DMS79 (cell line): ENCODE measurements at places on chromosomes 2 and 18.

GRCh38 chr2:83899271-83899670 is 559.8 kb downstream of the SUCLG1 start:
- no peak for DNase-seq

DNA sequence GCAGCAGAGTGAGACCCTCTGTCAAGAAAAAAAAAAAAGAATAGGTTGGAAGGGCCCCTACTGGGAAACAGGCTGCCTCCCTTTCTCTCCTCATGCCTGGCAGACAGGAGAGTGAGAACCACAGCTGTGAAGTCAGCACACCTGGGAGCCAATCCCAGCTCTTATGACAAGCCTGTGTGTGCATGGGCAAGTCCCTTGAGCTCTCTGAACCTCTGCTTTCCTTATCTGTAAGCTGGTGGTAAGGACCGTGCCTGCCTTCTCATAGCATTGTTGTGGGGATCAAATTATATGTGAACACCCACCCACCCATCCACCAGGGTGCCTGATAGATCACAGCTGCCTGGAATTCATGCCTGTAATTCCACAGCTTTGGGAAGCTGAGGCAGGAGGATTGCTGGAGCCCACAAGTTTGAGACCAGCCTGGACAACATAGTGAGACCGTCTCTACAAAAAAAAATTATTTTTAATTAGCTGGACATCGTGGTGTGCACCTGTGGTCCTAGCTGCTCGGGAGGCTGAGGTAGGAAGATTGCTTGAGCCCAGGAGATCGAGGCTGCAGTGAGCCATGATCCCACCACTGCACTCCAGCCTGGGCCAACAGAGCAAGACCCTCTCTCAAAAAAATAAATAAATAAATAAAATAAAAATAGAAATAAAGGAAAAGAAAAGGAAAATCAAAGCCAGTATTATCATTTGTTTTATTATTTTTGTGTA is 66.9 kb upstream of the MCFD2 start:
- DNase-seq = no peak

DNA sequence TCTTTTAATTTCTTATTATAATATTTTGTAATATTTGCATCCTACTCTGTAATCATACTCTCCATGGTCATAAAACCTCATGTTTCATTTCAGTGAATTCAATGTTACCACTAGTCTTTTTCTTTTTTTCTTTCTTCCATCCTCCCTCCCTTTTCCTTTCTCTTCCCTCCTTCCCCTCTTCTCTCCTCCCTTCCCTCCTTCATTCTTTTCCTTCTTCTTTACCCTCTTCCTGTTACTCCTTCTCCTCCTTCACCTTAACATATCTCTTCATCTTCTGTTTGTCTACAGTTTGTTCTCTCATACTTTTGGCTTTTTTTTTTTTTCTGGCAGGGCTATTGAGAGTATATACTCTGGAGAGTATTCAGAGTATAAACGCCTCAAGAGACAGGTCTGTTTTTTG is 491.6 kb upstream of the ID2 start:
- DNase-seq = no peak

DNA sequence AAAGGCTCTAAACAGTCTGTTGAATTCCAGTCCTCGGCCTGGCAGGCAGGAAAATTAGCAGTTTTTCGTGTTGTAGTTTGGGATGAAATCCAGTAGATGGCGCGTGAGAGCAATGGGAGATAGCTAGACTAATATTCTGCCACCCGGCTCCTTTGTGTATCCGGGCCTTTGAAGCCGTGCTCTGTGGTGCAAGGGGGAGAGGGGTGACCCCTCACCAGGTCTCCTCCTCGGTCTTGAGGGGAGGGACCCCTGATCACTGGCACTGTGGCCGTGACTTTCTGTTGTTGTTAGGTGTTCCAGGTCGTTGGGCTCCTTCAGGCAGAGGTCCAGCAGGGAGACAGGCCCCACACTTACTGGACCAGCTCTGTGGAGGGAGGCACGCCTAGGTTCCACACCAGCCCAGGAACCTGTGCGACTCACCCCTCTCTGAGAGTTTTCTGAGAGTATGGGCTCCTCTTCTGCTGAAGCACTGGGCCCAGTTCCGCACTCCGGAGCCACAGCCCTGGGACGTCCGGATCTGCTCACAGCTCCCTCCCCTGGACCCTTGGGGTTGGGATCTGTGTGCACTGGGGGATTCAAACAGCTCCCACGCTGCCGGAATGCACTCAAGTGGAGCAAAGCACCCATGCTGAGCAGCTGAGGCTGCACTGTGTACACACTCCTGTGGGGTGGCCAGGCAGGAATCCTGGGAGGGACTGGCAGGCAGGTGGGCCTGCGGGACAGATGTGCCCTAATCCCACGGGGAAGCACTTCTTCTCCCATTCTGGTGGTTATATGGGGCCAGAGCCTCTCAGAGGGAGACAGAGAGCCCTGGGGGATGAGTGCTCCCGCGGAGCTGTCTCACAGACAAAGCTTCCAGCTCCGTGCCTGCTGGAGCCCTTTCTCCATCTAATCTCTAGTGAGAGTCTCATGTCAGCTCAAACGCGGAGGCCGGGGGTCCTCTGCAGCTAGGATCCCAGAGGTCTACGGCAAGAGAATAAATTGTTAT is 8.8 kb downstream of the GKN2 start:
- peak; percentile 52 for DNase-seq

DNA sequence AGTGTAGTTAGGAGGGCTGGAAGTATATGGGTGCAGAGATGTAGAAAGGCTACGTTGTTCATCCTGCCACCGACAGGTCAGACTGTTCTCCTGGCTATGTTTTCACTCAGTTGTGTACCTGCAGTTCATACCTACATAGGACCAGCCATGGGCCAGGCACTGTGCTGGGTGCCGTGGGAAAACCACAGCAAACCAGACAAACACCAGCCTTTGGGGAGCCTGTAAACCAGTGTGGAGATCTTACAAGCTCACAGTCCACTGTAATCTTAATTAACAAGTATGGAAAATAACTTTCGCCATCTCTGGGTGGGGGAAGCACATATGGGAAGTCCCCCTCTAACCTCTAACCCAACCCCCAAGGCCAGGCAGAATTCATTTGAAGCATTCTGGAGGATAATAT is 12.7 kb downstream of the NCK2 start:
- DNase-seq = no peak

DNA sequence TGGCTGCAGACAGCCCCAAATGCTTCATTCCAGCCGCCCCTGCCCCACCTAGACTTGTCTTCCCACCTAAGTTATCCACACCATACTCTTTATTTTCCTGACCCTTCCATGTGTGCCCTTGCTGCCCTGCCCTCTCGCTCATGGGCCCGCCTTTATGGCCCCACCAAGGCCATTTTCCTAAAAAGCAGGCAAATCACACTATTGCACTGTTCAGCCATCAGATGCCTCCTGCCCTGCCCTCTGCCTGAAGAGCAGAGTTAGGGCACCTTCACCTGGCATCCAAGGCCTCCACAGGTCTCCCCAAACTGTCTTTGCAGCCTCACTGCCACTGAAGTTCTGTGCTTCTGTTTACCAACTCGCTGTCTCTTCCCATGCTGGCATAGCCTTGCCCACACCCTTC is 496.7 kb downstream of the EIPR1 start:
- no peak for DNase-seq

DNA sequence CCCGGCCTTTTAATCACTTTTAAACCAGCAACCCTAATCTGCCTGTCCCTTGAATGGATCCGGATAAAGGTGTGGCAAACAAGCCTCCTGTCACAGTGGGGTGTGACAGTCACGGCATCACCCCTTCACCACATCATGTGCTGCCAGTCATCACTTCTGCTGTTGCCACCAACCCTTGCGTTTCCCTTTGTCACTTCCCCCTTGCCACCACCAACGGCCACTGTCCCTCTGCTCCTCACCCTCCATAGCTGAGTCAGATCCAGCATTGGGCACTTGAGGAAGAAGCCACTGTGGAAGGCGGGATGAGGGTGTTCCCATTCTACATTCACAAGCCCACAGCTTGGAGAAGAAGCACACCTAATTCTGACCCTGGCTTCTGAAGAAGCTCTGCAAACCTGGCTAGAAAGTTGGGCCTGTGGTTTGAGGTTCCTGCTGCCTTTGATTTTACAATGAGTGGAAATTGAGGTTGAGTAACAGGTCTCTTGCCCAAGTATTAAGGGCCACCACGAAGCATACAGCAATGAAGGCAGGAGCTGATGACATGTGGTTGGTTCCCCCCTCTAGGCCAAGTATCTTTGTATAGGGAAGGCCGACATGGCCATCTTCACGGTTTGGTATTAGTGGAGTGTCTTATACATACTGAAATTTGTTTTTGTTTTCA is 22.9 kb upstream of the DARS1 start:
- DNase-seq = no peak

DNA sequence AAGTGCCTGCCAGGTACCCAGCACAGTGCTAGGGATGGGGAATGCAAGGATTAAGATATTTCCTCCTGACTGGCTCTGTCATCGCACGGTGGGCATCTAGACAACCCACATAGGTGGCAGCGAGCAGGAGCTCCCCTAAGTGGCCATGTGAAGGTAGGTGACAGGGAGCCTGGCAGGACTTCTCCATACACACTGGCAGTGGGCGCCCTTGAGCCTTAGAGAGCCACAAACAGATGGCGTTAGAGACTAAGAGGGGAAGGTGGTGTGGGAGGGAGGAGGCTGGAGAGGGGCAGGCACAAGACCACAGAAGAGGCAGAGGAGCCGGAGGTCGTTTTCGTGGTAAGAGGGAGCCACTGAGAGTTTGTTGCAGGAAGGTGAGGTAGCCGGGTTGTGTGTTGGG is 15.2 kb downstream of the PRELID3A start:
- no peak for DNase-seq

- DNase-seq = peak; percentile 30
Observed at GRCh38 chr18:47772374-47773248, 157.8 kb downstream of the SMAD2 start.

- DNase-seq = no peak
Observed at GRCh38 chr2:181723731-181724130, 43.4 kb upstream of the NEUROD1 start.

DNA sequence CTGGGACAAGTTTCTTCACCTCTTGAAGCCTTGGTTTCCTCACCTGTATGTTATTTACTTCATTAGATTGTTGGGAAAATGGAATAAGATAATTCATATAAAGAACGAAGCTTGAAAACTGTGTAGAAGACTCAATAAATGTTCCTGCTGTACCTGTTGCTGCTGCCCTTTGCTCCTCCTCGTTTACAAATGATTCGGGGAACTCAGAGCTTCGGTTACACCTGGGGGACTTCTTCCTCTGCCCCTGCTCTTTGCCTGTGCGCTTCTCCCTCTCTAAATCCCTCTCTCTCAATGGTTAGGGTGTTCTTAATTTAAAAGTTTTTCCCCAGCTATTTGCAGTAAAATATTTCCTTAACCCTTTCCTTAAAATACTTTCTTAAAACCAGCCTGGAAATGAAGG is 3.3 kb upstream of the RMDN2 start:
- DNase-seq = no peak

GRCh38 chr18:43277164-43277600 is at the start of gene SYT4:
SYT4 (minus strand) TSS chr18:43277490; CDS start chr18:43277281, 209 bp downstream.
- peak; percentile 29 for DNase-seq

- no peak for DNase-seq
Observed at GRCh38 chr2:170420961-170421687, 243.2 kb downstream of the MYO3B start.

DNA sequence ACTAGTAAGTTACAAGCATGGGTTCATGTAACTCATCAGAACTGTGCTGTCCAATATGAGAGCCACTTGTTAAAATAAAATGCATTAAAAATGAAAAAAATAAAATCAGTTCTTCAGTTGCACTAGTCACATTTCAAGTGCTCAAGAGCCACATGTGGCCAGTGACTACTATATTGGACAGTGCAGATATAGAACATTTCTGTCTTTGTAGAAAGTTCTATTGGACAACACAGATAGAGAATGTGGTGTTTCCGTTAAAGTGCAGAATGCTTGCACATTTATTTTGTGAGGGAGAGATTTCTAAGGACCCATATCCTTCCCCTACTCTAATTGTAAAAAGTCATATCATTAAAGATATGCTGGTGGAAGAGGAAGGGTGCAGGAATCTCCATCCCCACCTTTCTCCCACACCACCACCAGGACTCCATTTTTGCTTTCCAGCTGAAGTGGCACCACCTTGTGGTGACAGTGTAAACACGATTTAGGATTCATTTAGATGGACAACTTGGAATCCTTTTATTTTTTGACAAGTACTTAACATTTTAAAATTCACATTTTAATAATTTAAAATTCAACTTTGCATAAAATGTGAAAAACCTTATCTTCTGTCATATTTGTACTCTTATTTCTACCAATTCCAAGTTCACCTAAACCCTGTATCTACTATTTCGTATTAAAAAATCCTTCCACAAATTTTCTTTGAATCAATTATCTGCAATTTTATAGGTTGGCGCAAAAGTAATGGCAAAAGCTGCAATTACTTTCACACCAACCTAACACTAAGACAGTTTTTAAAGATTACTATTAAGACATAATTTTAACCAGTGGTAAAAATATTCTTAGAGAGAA is 9.4 kb upstream of the CD302 start:
- DNase-seq = no peak

- DNase-seq = no peak
Observed at GRCh38 chr2:149741646-149742045, 154.1 kb upstream of the MMADHC start.

DNA sequence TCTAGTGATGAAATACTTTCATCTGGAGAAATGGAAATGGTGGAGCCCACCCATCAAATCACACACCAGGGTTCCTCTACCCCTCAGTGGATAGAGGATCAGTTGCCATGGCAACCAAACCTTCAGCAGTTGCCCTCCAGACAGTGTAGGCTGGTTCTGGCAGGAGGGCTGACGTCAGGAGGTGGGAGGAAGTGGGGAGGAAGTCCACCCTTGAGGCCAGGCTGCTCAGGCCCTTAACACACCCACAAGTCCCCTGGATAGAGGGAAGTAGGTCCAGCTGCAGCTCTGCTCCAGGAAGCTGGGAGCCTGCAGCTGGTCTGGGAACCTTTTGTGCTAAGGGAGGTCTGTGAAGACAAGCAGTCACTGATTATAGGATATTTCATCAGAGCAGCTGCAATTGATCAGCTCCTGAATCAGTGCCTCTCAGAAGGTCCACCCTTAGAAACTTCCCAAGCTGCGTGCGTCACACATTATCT is 186.6 kb downstream of the MTX2 start:
- DNase-seq = peak; percentile 51

GRCh38 chr2:6423157-6423556 is 442.6 kb downstream of the CMPK2 start:
- no peak for DNase-seq

DNA sequence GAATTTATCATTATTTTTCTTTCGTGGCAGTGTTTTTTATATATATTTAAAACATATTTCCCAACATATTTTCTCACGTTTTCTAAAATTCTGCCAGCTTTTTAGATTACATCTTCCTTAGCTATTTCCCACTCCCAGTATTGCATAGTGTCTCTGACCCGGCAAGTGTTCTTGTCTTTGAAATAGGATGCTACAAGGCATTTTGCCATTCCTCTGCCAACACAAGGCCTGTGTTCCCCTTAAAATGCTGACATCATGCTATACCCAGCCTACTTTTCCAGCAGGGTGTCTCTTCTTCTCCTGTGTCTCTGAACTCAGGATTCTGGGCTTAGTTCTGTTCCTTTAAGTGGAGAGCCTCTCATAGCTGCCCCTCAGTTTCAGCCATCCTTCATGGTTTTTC is 115.2 kb downstream of the DIS3L2 start:
- no peak for DNase-seq

DNA sequence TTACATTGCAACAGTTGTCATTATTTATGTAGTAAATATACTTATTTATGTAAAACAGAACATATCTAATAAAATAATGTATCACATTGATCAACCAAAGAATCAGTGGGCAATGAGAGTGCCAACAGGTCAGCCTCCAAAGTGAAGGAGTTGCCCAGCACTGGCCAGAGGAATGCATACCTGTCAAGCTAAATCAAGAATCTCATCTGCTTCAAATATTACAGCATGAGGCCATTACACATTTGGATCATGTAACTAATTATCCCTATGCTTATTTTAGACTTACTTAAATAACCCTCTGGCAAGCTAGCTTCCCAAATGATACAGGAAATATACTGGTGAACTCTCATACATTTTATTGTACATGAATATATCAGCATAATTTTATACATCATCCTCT is 1211.7 kb upstream of the ACVR2A start:
- no peak for DNase-seq
